Mesothelial cell of epicardium (in vitro differentiated cells): ENCODE measurements at places on chromosomes 1 and 21. TPM values are rescaled to one million over a fixed set of nuclear protein-coding genes. Genes with fewer than 3 reads are reported as not detected.

Gene CYP2J2
- total RNA-seq = 2.8 to 3.1 TPM (median 2.9 TPM) in 3 replicates

DNA sequence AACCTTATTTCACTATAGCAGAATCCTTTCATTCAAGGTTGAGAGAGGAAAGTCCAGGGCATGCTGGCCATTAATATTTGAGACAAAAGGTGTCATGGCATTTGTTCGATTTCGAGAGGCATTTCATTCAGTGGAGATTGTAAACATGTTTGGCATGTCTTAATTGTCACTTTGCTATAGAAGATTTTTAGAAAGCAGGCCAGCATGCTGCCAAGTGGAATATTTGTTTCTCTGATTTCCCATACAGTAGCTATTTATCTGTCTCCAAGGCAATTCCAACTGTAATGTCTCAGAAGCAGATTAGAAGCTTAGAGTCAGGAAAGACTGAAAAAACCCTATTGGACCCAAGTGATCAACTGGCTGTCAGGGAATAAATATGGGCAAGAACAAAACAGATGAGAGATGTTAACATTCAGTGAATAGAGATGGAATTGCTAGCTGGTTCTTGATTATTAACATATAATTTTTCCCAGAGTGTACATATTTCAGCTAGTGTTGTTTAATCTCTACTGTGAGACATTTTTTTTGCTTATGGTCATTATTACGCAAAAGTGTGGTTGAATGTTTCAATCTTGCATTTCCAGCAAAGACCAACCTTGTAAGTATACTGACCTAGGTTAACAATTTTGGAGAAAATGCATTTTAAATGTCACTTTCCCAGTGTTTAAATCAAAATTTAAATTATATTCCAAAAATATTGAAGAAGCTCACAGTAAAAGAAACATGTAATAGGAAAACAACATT is 174.6 kb downstream of the KCNK2 start:
- H3K27ac ChIP-seq = no peak overlapping the region
- H3K4me3 ChIP-seq = no peak overlapping the region
- peaks cover 1% of the 10 kb centered on the region for H3K4me1 ChIP-seq

DNA sequence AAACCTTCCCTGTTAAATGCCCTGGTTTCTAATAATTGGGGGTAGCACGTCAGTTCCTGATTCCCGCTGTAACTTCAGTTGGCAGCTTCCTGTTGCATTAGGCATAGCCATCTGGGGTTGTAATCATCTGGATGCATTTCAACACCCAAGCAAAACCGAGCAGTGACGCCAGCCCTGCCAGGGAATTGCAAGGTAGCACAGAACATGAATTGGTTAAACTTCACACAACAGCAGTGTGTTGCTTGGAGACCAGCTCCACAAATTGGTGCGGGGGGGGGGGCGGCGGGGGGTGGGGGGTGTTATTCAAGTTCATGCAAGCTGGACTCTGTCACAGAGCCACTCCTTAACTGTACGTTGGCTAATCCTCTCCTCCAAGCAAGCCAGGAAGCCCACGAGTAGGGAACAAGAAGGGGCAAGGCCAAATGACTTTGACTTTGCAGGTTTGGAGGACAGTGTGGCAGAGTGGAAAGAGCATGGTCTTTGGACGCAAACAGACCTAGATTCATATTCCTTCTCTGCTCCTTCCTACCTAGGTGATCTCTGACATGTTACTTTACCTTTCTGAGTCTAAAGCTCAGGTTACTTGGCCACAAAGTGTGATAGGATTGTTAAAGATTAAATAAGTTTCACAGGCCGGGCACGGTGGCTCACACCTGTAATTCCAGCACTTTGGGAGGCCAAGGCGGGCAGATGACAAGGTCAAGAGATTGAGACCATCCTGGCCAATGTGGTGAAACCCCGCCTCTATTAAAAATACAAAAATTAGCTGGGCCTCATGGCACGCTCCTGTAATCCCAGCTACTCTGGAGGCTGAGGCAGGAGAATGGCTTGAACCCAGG is 4.7 kb downstream of the LAX1 start:
- no peaks in the 10 kb centered on the region for H3K27me3 ChIP-seq
- no peaks in the 10 kb centered on the region for H3K36me3 ChIP-seq
- DNase-seq = peak; percentile 40
- H3K27ac ChIP-seq = peak overlapping the region; percentile 15

Gene FAM110D
- total RNA-seq = 0.58 to 0.84 TPM (median 0.69 TPM) in 3 replicates

DNA sequence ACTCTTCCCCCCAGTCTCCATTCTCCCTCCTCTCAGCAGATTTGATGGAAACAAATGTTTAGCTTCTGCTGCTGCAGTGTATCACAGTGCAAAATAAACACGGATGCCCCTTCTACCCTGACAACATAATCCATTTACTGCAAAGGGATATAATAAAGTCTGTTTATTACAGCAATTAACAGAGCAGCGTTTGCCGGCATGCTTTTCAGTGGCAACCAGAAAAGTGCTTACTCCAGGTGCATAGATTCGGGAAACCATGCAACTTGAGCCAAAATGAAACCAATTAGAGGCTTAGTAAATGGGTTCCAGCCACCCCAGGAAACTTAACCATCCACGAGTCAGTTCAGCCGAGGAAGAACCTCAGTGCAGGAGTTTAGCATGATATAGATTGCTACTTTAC is 12.9 kb upstream of the LEMD1 start:
- no peaks in the 10 kb centered on the region for H3K36me3 ChIP-seq
- H3K4me1 ChIP-seq = peaks cover 28% of the 10 kb centered on the region
- no peak overlapping the region for H3K4me3 ChIP-seq

GRCh38 chr1:92459871-92460320 is 26.8 kb downstream of the GFI1 start:
- H3K36me3 ChIP-seq = no peaks in the 10 kb centered on the region
- peaks cover 2% of the 10 kb centered on the region for H3K27me3 ChIP-seq
- H3K4me1 ChIP-seq = no peaks in the 10 kb centered on the region
- no peak overlapping the region for H3K27ac ChIP-seq
- DNase-seq = no peak

DNA sequence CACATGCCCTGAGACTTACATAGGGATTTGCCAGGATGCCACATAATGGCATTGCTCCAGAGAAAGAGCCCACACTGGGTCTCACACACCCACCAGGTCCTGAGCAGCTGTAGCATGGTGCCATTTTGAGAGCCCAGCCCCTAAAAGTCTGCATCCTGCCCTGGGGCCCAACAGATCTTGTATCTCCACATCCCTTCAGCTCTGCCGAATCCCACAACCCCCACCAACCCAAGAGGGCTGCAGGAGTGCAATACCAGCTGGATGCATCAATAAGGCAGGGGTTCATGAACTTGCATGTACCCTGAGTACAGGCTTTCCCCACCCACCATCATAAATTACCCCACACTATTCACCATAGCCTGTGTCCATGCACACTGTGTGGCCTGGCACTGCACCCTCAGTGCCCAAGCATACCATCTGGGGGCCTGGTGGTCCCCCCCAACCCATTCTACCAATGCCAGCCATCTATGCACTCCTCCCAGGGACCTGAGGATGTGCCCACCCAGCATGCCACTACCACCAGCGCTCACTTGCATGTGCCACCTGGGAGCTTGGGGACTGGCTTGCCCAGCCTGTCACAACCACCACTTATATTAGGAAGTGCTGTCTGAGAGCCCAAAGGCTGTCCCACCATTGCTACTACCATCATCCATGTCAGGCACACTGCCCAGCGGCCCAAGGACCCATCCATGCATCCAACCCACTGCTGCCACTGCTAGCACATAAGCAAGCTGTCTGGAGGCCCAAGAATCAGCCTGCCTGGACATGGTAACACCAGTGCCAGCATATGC is 4.1 kb upstream of the KRTAP12-2 start:
- peaks cover 4% of the 10 kb centered on the region for H3K4me1 ChIP-seq
- H3K36me3 ChIP-seq = no peaks in the 10 kb centered on the region
- peaks cover 16% of the 10 kb centered on the region for H3K27me3 ChIP-seq
- H3K4me3 ChIP-seq = no peak overlapping the region
- H3K27ac ChIP-seq = no peak overlapping the region
- DNase-seq = peak; percentile 16

DNA sequence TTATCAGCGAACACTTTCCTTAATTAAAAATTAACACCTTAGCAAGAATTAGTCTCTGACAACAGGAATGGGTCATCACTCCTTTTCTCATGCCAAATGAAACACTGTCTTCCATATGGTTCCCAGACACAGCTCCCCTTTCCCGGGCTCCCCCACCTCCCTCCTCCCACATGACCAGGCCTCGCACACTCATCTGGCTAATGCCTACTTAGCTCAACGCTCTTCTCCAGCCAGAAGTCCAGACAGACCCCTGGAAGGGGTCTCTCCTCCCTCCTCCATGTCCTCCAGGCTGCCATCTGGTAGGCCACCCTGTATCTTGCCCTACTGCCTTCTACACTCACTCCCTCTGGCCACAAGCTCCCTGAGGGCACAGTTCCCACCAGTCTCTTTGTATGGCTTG is 39.9 kb downstream of the KCNC4 start:
- peaks cover 29% of the 10 kb centered on the region for H3K27me3 ChIP-seq
- H3K4me3 ChIP-seq = no peak overlapping the region
- H3K27ac ChIP-seq = no peak overlapping the region
- DNase-seq = no peak

GRCh38 chr1:26352338-26352679 is 1.6 kb downstream of the CRYBG2 start:
- peak overlapping the region; percentile 3 for H3K27ac ChIP-seq
- no peak overlapping the region for H3K4me3 ChIP-seq
- H3K4me1 ChIP-seq = peaks cover 37% of the 10 kb centered on the region

- peaks cover 5% of the 10 kb centered on the region for H3K36me3 ChIP-seq
- no peak for DNase-seq
- H3K4me3 ChIP-seq = peak overlapping the region; percentile 93
- H3K27ac ChIP-seq = peak overlapping the region; percentile 89
These were observed 558 bp downstream of the USP1 start for GRCh38 chr1:62437273-62437940.

GRCh38 chr1:175873290-175873935 is 130.0 kb upstream of the TNR start:
- no peaks in the 10 kb centered on the region for H3K36me3 ChIP-seq
- no peak overlapping the region for H3K27ac ChIP-seq

Gene FMN2
- 0.23 to 0.54 TPM (median 0.33 TPM) in 3 replicates for total RNA-seq

- no peak for DNase-seq
- no peak overlapping the region for H3K4me3 ChIP-seq
- no peak overlapping the region for H3K27ac ChIP-seq
These were observed 24.3 kb downstream of the F13B start for GRCh38 chr1:197042676-197043341.

Gene DBT
- total RNA-seq = 16.1 to 18.0 TPM (median 17.1 TPM) in 3 replicates

Gene TAS1R3
- total RNA-seq = 0.98 to 1.0 TPM (median 1.00 TPM) in 3 replicates

GRCh38 chr1:54604572-54605370 is 18.6 kb downstream of the FAM151A start:
- no peak overlapping the region for H3K4me3 ChIP-seq
- H3K4me1 ChIP-seq = no peaks in the 10 kb centered on the region

Gene IL20
- not detected in 3 replicates for total RNA-seq

Gene BNIPL
- total RNA-seq = 4.2 to 5.7 TPM (median 4.6 TPM) in 3 replicates

DNA sequence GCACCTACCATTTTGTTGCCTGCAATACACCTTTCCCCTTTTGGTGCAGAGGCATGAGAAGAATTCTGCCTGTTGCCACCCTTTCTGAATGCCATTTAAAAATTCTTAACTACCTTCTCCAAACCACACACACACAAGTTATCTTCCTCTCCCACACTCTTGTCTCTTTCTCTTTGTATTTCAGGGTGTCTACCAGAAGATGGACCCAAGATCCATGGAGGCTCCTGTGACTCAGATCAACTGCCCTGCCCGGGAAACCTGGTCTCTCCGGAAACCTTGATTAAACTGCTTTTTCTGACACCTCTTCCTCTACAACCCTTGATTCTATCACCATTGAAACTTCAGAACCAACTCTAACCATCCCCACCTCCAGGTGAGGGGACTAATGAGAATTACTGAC is 2.4 kb upstream of the TARS2 start:
- H3K27ac ChIP-seq = no peak overlapping the region
- H3K27me3 ChIP-seq = no peaks in the 10 kb centered on the region
- H3K36me3 ChIP-seq = peaks cover 7% of the 10 kb centered on the region
- no peak for DNase-seq
- no peak overlapping the region for H3K4me3 ChIP-seq

DNA sequence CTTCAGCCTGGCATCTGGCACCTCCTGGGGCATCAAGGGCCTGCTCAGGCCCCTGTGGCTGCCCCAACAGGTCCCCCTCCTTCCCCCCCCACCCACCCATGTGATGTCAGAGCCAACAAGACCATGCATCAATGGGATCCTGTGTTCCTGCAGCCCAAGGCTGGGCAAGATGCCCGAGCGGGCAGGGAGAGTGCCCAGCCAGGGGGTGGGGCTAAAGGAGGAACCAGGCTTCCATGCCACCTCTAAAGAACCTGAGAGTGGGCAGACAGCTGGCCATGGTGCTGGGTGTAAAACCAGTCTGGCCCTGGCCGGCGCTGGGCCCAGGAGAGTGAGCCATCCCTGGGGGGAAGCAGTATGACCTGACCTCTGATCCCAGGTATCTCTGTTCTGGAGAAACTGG is 7.6 kb downstream of the COL16A1 start:
- H3K4me1 ChIP-seq = peaks cover 29% of the 10 kb centered on the region
- H3K27ac ChIP-seq = no peak overlapping the region
- peaks cover 22% of the 10 kb centered on the region for H3K36me3 ChIP-seq
- DNase-seq = no peak
- no peaks in the 10 kb centered on the region for H3K27me3 ChIP-seq
